NCI-H1694 (cell line): ENCODE measurements at places on chromosomes 7 and 10.

GRCh38 chr10:28631896-28632583 is 45.3 kb upstream of the BAMBI start:
- DNase-seq, result no peak

- no peak for DNase-seq
Observed at GRCh38 chr7:6461946-6462550, 14.3 kb upstream of the DAGLB start.

DNA sequence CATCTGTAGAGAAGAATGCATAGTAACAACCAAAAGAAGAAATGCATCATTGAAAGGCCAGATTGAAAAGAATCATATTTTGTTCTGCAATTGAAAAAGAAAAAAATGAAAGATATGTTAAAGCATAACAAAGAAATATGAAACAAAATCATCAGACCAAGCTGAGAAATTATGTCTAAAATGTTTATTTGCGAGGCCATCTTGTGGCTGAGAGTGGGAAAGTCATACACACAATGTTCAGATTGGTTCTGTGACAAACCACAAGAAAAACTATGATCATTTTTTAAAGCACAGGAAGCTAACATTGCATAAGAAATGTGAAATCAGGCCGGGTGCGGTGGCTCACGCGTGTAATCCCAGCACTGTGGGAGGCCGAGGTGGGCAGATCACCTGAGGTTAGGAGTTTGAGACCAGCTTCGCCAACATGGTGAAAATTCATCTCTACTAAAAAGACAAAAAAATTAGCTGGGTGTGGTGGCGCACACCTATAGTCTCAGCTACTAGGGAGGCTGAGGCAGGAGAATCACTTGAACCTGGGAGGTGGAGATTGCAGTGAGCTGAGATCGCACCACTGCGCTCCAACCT is 36.6 kb downstream of the ABCB5 start:
- DNase-seq, result no peak

GRCh38 chr7:151695951-151696541 is 176.4 kb upstream of the RHEB start:
- no peak for DNase-seq

DNA sequence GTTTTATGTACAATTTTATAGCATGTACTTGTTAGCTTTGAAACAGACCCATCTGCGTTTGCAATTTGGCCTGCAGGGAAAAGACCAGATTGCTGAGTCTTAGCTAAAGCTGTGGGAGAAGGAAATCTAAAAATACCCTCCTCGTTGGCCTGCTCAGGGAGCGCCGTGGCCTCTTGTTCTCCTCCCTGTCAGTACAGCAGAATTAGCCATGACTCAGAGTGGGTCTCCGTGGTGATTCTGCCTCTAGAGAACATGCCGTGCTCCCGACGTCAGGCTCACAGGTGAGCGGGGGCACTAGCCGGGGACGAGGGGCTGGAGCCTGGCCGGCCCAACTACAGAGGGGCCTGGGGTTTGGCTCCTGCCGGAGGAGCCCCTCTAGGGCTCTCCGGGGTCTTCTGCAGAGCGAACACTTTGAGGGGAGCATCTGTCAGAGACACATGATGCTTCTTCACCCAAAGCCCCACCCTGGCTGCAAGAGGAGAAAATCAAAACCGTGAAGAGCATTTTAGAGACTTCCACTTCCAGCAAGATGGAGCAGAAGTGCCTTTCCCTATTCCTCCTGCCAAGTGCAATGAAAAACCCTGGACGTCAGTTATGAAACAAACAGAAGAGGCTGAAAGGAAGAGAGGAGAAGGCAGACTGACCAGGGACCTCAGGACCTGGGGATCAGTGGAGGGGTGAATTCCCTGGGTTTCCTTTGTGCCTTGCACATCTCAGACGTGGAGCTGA is 98.9 kb downstream of the LHPP start:
- no peak for DNase-seq

DNA sequence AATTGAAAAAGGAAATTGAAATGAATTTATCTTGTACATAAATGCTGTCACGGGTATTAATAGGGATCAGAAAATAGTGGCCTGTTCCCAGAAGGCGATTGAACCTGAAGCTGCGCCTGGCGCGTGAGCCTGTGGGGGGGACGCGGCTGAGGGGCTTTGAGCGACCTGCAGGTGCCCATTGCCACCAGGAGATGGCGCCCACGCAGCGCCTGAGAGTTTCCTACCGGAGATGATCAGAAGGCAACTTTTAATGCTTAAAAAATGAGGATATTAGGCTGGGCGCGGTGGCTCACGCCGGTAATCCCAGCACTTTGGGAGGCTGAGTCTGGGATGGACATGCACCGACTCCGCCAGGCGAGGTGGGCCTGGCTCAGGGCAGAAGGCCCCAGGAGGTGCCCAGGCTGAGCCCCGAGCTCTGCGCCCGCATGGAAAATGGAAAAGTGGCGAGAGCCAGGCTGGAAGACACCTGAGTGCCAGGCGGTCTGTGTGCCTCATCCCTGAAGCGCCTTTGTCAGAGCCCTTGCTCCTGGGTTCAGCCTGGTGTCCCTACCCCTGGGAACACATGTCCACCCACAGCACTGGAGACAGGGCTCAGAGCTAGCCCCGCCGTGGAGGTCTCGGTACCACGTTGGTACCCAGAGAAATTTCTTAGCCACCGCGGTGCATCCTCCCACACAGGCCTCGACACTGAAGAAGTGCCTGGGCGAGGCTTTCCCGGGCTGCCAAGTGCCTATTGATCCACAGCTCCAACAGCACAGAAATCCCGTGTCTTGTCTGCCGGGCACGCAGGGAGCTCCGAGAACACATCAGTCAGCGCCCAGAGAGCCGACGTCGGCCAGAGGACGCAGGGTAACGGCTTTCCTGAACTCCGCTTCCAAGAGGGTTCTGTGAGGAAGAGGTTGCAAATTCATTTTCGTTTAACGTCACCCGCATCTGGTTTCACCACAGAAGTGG is 117.4 kb downstream of the INPP5A start:
- no peak for DNase-seq
